Spinal cord (tissue), 10 donors: ENCODE measurements at places on chromosomes 3 and 15. TPM values are rescaled to one million over a fixed set of nuclear protein-coding genes. Genes with fewer than 3 reads are reported as not detected.

The SPRED1 gene
- 32.5 TPM for polyA plus RNA-seq

The CLDN18 gene
- 1.3 TPM for polyA plus RNA-seq

DNA sequence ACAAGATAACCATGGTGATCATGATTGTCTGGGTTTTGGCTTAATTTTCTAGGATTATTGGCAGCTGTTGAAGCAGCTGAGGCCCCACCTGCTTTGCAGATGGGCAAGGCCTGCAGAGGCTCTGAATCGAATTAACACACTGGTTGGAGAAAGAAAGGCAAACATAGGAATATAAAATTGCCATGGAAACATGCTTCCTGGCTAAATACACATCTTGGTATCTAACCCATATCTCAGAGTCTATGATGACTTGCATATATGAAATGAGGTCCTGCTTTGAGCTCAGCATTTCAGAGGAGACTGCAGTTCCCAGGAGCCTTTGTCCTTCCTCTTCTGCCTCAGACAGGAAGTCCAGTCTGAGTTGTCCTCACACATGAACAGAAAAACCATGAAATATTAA is 24.3 kb upstream of the SV2B start:
- peak; percentile 64 for DNase-seq

The WNT7A gene
- polyA plus RNA-seq, result 18.0 TPM
